ENCODE measurements at places on chromosomes 2 and 18.

DNA sequence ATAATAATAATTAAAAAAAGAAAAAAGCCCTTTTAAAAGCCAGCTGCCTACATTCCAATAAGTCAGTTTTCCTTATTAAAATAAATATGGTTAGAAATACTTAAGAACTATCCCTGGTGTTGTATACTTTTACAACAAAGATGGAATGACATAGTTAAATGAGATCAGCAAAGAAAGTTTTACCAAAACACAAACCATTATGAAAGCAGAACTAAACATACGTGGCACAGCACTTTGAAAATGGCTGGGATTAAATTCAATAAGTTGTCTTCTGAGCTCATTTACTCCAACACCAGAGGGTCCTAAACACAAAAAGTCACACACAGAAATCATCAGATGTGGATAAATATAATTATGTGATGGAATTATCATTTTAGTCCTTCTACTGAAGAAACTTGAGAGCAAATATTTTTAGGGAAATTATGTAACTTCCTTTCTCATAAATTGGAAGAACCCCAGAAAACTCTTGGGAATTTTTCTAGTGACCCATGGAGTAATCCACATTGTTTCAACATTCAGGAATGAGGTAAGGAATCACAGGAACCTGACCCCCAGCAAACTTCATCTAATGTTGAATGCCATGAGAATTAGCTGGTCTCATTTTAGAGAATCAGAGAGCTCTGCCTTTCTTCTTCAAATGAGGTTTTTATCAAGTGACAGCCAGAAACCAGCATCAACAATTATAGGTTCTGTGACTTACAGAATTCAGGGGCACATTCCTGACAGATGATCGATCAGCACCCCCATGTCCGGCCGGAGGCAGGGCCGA lies 11.5 kb upstream of the TMEM237 start:
- no peak for DNase-seq

- DNase-seq, result no peak
Observed at GRCh38 chr18:10020171-10020570, 106.4 kb downstream of the VAPA start.

DNA sequence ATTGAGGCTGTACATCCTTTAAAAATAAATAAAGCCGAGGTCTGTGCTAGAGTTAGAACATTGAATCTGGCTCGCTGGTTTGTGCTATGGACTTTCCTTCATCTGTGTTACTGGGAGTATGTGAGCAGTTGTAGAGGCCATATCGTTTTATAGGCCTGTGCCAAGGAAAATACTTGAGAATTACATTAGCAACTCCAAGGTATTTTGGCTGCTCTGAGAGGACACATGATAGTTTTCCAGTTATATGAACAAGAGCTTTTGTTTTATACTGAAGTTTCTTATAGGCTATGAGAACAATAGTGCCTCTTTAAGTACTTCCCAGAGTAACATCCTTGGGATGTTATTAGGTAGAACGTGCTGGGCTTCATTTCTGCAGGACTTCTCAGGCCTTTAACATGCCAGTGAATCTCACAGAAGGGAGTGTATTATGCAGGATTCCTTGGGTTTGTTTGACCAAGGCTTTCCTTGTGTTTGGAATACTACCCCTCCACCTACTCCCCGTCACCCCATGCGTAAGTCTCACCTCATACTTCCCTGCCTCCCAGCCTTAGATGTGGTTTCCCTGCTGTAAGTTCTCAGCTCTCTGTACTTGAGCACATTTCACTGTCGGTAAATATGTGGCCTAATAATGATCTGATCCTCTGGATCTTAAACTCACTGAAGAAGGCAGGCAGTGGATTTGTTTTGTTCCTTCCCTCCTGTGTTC lies 21.0 kb downstream of the TCF7L1 start:
- DNase-seq, result no peak

GRCh38 chr2:218745559-218746469 lies 35.2 kb downstream of the TTLL4 start:
- no peak for DNase-seq

DNA sequence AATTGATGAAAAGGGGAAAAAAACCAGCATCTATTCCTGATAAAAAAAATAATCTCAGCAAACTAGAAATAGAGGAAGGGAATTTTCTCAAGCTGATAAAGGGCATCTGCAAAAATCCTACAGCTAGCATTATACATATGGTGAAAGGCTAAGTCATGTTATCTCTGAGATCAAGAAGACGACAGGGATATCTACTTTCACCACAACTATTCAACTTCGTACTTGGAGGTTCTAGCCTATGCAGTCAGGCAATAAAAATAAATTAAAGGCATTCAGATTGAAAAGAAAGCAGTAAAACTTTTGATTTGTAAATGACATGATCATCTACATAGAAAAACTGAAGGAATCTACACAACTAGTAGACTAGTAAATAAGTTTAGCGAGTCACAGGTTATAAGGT lies 58.2 kb downstream of the CAB39 start:
- no peak for DNase-seq

GRCh38 chr2:143124445-143124844 lies 4.8 kb upstream of the ARHGAP15 start:
- DNase-seq, result no peak

DNA sequence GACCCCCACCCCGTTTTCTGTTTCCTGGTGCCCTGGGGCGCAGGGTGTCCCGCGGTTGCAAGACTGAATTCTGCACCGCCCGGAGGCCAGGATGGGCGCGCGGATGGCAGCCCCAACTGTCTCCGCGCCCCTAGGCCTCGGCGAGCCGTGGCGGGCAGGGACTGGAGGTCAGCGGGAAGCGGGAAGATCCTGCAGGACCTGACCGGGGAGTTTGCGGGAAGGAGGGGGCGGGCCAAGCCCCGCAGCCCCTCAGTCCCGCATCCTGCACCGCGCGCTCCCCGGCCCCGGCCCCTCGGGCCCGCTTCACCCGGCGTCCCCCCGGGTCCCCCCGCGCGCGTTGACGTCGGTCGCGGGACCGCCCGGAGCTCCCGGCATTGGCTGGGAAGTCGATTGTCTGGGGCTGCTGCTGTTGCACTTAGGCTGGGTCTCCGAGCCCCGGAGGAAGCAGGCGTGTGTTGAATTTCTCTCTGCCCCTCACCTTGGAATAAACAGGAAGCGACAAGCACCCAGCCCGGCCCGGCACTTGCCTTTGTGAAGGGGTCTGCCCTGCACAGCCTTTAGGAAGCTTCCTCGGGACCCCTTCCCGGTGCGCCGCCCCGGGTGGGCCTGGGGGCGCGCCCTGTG lies at the start of gene LDLRAD4:
LDLRAD4 (plus strand) TSS at position 393 of the 624 bp plus-strand sequence.
- DNase-seq, result peak; percentile 30

- no peak for DNase-seq
Observed at GRCh38 chr18:12885500-12885899, 1.5 kb upstream of the PTPN2 start.

GRCh38 chr18:7877609-7878008 lies 310.5 kb downstream of the PTPRM start:
- DNase-seq, result no peak

DNA sequence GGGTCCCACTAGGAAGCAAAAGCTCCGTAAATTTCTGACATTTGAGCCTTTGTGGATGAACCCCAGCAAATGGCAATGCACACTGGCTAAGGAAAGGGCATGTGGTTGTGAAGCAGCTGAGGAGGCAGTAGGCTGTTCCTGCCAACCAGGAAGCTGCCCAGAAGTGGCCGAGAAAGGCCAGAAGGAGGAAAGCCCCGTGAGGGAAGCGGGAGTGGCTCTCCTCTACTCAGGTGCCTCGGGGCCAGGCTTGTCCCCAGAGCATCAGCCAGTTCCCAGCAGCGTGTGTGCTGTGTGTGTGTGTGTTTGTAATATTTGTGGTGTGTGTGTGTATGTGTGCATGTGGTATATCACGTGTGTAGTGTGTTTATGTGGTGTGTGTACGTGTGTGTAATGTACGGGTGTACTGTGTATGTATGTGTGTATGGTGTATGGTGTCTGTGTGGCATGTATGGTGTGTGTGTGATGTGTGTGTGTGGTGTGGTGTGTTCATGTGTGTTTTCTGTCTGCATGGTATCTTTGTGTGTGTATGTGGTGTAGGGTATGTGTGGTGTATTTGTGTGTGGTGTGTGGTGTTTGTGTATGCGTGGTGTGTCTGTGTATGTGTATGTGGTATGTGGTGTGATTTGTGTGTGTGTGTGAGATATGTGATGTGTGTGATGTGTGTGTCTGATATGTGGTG lies 90.6 kb downstream of the APOB start:
- DNase-seq, result no peak

DNA sequence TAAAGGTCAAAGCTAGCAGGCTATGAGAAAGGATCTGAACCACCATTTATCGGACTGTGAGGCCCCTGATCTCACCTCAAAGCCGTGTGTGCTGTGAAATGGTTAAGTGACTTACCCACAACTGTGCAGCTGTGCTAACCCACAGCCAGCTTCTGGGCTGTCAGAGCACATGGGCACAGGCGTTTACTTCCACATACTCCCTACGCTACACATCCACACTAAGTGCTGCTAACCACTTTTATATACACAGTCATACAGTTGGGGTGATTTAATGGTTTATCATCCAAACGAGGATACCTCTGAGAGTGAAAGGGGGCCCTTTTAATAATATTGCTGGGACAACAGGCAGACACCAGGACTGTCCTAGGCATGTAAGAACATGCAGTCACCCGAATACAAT lies 37.3 kb downstream of the CYRIA start:
- no peak for DNase-seq

DNA sequence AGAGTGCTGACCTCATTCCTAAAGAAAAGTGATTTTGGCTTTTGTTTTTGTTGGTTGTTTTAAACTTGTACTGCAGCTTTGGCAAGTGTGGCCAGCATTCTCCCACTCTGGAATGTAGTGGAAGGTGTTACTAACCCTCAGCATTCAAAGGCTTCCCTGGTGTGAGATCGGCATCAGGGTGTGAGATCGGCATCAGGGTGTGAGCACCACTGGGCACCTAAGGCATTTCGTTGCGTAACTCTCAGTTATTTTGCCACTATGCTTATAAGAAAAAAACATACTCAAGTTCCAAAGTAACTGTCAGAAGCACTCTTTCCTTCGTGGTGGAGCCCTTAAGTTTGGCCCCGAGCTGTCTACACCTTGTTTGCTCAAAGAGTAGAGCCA lies 1.7 kb downstream of the CYBRD1 start:
- DNase-seq, result no peak

DNA sequence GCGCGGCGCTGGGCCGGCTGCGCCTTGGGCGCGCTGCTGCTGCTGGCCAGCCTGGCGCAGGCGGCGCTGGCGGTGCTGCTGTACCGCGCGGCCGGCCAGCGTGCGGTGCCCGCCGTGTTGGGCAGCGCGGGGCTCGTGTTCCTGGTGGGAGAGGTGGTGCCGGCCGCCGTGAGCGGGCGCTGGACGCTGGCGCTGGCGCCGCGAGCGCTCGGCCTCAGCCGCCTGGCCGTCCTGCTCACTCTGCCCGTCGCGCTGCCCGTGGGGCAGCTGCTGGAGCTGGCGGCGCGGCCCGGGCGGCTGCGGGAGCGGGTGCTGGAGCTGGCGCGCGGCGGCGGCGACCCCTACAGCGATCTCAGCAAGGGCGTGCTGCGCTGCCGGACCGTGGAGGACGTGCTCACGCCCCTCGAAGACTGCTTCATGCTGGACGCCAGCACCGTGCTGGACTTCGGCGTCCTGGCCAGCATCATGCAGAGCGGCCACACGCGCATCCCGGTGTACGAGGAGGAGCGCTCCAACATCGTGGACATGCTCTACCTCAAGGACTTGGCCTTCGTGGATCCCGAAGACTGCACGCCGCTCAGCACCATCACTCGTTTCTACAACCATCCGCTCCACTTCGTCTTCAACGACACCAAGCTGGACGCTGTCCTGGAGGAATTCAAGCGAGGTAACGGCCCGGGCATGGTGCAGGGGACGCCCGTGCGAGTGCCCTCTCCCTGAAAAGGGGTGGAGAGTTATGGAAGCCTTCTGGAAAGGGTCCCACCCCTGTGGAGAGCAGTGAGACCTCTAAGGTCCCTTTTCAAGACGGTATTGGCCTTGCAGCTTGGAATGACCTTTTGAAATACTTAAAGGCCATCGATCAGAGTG lies 1.0 kb downstream of the CNNM3 start:
- no peak for DNase-seq

DNA sequence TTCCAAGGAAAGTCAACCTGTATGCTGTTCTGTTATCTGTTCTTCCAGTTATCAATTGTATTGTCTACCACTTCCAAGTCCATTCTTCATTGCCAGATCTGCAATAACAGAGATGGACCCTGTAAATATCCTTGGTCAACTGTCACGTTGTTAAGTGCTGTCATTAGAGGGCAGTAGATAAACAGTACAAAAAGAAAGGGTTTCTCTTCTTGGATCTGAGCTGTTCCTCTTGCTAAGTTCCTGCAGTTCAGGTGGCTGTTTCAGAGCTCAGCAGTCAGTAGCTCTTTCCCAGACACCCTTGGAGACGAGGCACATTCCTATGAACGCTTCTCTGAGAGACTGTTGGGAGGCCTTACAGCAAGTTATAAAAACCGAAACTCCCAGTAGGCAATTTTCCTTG lies 957.1 kb upstream of the CHAC2 start:
- no peak for DNase-seq

GRCh38 chr2:8575038-8575833 lies 106.6 kb upstream of the ID2 start:
- DNase-seq, result no peak

DNA sequence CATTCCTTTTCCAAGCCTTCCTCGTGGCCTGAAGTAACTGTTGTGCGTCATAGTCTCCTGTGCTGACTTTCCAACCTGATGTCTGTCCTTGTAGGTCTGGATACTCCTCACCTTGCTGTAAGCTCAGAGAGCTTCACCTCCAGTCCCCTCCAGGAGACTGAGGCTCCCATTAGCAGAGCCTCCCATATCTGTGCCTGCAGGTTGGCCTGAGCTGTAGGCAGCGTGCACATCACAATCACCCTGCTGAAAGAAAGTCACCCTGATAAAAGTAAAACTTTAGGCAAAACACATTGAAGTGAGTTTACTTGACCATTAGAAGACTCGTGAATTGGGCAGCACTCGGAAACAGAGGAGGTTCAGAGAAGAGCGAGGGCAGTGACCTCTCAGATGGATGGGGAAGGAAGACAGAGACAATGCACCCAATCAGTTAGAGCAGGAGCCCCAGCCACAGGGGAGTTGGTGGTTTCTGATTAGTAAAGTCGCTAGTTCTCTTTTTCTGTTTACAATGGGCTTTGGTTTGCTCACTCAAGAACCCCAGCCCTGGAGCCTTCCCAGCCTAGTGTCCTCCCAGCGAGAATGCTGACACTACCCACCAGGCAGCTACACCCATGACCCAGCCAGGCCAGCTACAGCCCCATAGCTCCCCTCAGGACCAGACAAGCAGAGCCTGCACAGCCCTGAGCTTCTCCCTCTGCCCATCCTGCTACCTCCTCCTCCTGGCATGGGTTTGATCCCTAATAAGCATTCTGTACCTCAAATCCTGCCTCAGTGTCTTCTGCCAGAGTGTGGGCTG lies 12.1 kb upstream of the TPO start:
- DNase-seq, result no peak

- no peak for DNase-seq
Observed at GRCh38 chr2:8569332-8569930, 112.4 kb upstream of the ID2 start.

GRCh38 chr2:96245609-96246390 lies 20.0 kb downstream of the TMEM127 start:
- no peak for DNase-seq
